AG09309 (cell line): ENCODE measurements at places on chromosomes 4 and X.

DNA sequence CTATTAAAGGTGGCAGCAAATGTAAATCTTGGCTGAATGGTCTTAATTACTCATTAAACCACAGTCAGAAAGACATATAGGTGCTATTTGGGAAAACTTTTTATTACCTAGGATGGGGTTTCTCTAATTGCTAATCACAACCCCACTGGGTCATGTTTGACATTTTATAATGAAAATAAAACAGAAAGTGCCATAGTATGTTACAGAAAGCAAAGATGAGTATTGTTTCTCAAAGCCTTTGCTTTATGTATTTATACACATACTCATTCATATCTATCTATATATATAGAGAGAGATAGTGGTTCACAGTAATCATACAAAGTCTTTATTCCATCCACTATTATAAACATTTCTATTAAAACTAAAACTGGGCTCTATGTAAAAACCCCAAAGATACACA is 18.2 kb downstream of the TMEM184C start:
- DNase-seq, result no peak

DNA sequence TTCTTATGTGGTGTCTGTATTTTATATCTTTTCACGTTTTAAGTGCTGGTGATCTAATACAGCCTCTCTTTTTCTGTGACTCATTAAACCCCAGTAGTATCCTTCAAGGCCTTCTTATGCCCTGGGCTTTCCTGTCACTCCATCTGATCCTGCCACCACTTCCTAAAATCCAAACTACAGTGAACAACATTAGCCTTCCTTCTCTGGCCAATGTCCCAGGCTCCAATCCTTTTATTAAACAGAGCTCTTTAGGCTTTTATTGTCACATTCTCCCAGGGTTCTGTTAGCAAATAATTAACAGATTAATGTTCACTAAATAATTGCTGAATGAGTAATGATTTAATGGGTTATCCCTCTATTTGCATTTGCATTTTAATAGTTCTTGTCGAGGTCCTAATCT is 47.9 kb upstream of the ITM2A start:
- no peak for DNase-seq

DNA sequence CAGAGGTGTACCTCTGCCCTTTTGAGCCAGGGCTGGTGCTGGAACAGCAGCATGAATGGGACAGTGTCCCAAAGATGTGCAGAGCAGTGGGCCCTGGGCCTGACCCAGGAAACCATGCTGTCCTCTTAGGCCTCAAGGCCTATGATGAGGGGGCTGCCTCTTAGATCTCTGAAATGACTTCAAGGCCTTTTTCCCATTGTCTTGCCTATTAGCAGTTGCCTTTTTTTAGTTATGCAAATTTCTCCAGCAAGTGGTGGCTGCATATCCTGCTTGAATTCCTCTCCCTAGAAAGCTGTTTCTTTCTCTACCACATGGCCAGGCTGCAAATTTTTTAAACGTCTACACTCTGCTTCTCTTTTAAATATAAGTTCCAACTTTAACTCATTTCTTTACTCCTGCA is 160.3 kb downstream of the CFAP299 start:
- DNase-seq, result no peak

DNA sequence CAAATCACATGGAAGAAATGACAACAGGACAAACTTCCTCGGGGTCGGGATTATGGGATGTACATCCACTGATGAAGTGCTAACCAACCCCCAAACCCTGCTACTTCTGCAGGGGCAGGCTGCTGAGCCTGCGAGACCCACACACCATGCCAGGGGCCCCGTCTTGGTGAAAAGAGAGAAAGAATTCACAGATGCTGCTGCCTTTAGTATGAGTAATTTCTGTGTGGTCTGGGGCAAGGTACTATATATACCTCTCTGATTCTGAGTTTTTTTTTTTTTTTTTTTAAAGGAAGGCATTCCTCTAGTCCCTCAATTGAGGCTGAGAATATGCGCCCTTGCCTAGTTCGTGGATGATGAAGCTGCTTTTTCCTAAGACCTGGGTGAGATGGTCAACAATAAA is 24.8 kb downstream of the PDHA1 start:
- no peak for DNase-seq

DNA sequence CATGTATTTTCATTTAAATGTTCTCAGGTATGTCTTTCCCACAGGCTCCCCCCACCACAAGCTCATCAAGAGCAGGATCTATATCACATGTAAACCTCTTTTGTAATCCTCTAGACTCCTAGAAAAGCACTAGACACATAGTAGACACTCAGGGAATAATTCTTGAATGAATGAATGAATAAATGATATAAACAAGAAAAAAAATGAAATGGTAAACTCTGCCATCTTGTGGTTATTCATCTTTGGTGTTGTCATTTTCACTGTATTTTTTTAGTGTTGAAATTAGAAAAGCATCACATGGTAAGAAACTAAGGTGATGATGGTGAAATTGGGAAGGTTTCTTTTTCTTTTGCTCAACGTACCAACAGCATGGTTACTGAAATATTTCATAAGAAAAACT is 34.2 kb upstream of the C1GALT1C1 start:
- no peak for DNase-seq

- DNase-seq, result no peak
Measured at GRCh38 chr4:121428721-121429120, 47.9 kb upstream of the QRFPR start.

DNA sequence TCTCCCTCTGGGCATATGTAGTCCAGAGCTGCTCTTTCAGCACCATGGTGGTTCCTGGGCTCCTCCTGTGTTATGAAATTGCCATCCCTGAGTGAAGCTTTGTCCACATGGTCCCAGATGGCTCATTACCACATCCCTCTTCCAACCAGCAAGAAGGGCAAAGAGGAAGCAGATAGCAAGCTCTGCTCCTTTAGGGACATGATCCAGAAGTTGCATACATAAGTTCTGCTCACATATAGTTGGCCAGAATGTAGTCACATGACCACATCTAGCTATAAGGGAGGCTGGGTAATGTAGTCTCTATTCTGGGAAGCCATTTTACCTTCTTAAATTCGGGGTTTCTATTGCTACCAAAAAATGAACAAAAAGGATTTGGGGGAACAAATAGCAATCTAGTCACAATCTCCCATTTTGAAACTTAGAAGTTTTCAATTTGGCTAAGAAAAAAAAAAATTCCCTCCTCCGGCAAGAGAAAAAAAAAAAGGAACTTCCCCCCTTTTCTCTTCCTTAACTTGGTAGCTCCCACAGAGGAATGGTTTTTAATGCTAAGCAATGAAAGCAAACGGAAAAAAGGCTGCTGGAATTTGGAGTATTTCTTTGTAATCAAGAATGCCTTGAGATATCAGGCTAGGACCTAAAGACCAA is 88.2 kb upstream of the USP9X start:
- peak; percentile 42 for DNase-seq

GRCh38 chr4:99121008-99121407 is 23.1 kb downstream of the ADH4 start:
- no peak for DNase-seq

DNA sequence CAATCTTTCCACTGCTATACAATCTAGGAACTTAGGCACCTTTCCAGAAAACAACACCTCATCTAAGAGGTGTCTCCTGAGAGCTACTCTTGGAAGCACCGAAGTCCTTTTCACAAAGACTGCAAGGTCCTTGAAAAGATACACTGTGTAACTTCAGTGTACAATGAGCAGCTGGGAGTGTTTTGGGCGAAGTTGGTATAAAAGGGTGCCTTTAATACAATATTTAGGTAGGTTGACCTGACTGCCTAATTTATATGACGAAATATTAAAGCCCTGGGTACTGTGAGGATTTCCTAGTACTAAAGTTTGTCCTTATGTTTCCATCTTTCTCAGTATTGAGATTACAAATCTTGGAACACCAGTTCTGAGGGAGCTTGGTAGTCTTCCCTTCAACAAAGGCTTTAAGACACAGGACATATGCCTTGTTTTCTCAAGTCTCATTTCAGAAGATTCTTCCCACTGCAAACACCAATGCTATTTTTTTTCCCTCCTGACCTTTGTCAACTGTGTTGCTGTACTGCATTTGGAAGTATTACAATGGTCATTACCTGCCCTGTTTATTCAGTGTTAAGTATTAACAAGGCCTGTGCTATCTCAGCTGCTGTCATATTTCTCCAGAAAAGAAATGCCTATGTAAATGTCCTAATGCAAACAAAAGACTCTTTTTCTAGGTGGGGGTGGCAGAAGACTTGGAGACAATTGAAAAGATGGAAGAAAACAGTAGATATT is 134.2 kb downstream of the MAML3 start:
- no peak for DNase-seq

GRCh38 chrX:9775930-9776329 is 10.3 kb upstream of the GPR143 start:
- no peak for DNase-seq

- no peak for DNase-seq
Measured at GRCh38 chrX:54029529-54030143, 14.6 kb downstream of the PHF8 start.

- DNase-seq, result no peak
Measured at GRCh38 chr4:126678618-126679017, 954.1 kb upstream of the INTU start.

- no peak for DNase-seq
Measured at GRCh38 chr4:98564852-98565251, 93.6 kb downstream of the TSPAN5 start.

GRCh38 chr4:53476232-53477037 is 99.0 kb downstream of the FIP1L1 start:
- DNase-seq, result peak; percentile 99

DNA sequence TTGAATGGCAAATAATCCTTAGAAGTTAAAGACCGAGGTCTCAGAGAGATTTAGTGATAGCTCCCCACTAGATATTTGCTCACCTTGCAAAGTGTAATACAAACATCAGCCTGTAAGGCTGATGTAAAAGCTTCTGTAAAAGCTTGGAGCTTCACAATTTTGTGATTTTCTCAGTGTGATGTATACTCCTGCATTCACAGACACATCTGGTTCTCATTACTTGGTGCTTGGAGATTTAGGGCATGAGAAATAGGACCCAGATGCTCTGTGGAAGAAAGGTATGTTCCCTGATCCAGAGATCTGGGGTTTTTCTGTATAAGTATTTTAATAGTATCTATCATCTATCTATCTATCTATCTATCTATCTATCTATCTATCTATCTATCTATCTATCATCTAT is 1664.3 kb downstream of the C4orf33 start:
- no peak for DNase-seq

- DNase-seq, result no peak
Measured at GRCh38 chrX:107713543-107714205, 61.9 kb downstream of the TSC22D3 start.

- DNase-seq, result no peak
Measured at GRCh38 chrX:139204898-139205667, 325.5 kb upstream of the F9 start.

- DNase-seq, result no peak
Measured at GRCh38 chrX:82764521-82764920, 743.6 kb upstream of the POU3F4 start.

GRCh38 chr4:48781968-48782367 is 1.9 kb upstream of the FRYL start:
- DNase-seq, result no peak

GRCh38 chr4:12692815-12693214 is 791.3 kb downstream of the RAB28 start:
- no peak for DNase-seq
